SK-N-SH treated with all-trans-retinoic acid at 6 μM for 48 hours (cell line): ENCODE measurements at places on chromosomes 11 and 22.

DNA sequence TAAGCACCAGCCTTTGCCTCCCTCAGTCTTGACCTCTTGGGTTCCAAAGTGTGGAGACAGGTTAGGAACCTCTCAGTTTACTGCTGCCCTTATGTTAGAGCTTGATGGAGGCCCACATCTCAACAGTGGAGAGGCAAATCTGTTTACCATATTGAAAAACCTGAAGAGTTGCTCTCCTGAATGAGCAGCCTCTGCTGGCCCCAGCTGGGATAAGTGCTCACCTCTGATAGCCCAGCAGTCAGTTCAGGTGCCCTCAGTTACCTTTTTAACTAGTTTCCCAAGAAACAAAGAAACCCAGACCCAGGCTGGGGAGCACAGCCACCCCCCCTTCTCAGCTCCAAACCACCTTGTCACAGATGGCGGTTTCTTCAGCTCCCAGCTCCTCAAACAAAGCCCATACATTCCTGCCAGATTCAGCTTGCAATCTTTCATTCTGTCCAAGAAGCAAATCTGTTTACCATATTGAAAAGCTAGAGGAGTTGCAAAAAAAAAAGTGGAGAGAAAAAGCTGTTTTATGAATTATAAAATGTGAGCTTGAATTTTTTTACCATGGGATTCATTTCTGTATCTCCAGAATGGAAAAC, 57.2 kb downstream of the PPFIBP2 start:
- ATAC-seq = no peak

- ATAC-seq = no peak
These were observed 9.7 kb downstream of the CRYBB1 start for GRCh38 chr22:26608129-26608528.

- ATAC-seq = peak; percentile 57
These were observed 782 bp downstream of the TMEM109 start for GRCh38 chr11:60914633-60915247.

DNA sequence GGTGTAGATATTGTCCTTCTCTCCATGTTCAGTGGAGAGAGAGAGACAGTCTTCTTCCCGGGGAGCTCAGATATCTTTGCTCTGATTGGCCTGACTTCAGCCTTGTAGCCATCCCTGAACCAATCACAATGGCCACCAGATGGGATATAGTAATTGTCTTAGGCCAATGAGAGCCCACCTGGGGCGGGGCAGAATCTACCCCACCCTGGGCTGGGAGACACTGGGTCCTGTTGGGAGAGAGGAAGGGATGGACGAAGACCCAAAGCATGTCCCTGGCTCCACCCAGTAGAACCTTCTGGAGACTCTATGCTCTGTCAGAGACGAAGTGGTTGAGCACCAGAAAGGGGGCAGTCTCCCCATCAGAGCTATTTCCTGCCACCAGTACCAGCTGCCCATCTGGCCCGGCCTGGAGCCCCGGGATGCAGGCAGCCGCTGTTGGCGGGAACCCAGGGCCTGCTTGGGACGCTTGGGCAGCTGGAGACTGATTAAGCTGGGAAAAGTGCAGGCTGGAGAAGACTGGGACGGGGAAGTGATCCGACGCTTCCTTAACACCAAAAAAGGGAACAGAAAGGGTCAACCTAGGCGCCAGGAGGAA, 31.6 kb upstream of the CBX7 start:
- ATAC-seq = peak; percentile 71

- no peak for ATAC-seq
These were observed 17.6 kb downstream of the SLC5A12 start for GRCh38 chr11:26704249-26704648.

- ATAC-seq = no peak; the same call in 2 of the 3 replicates
These were observed 87.1 kb downstream of the BCR start for GRCh38 chr22:23267226-23268043.

DNA sequence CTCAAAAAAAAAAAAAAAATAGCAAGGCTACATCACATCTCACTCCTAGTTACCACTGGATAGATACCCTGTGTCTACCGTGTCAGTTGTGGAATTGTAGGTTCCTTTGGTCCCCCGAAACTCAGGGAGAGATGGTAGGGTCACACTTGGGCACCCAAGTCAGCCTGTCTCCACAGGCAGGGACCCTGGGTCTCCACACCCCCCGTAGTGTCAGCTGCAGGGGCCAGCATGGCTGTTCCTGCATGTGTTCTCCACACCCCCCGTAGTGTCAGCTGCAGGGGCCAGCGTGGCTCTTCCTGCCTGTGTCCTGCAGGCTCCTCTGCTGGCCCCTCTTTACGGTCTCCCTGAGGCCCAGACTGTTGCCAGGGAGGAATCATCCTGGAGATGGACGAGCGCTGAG, 282.1 kb downstream of the BRD1 start:
- no peak for ATAC-seq

- no peak for ATAC-seq
These were observed 686.9 kb downstream of the FAM181B start for GRCh38 chr11:82046778-82047177.

DNA sequence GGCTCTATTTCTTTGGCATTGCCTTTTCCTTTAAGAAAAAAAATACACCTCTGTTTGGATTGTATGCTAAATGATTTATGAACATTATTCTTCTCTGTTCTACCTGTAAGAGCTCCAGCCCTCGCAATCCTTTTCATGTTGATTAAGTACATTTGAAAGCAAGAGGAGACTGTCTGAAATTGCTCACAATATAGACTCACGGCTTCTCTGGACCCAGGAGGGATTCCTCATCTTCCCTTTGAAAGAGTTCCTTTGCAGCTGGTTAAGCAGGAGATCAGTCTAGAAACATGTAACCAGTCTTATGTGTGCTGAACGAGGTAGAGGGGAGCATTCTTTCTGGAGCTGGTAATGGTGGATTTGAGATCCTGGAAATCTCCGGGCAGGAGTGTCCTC, 47.4 kb downstream of the PKNOX2 start:
- no peak for ATAC-seq

DNA sequence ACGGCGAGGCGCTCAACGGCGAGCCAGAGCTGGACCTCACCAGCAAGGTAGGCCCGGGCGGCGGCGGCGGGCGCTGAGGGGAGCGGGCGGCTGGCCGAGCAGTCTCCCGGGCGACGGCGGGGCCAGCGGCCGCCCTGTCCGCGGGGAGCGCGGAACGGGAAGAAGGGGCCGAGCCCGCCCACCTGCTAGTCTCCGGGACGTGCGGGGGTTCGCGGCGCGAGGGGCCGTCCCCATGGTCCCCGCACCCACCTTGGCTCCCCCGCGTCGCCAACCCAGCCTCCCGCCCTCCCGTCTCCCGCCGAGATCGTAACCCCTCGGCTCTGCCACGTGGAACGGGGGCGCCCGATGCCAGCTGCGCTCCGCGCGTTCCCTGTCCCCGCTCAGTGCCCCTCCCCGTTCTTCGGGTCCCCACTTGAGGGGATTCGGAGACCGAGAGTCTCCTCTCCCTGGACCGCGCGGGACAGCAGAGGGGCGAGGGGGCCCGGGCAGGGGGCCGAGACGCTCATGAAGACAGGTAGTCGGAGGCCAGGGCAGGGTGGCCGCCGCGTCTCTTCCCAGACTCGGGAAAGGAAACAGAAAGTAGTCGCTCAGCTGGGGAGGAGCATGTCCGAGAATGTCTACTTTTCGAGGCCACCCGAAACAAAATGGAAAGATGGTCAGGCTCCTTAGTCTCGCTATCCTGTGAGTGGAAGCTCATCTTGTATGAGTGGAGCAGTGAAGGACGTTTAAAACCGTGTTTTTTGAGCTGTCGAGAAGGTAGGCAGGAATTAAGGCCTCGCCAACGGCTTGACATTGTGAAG, 557 bp downstream of the GTPBP1 start:
- ATAC-seq = peak; percentile 16

- no peak for ATAC-seq
These were observed 1180.8 kb downstream of the JRKL start for GRCh38 chr11:97570636-97571035.

DNA sequence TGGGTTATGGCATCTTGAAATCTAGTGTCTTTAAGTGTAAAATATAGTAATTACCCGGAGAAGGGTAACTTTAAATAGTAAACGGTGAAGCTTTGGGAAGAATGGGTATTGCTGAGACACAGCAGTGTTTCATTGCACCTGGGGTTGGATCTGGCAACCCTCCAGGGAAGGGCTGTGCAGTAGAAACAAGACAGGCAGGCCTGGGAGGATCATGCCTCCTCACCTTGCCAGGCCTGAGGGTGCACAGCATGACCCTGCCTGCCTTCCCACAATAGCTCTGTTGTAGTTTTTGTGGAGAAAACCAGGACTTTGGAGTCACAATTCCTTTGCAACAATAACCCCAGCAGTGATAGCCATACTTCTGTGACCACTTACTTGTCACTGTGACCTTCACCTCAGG, 64.6 kb upstream of the ADSL start:
- no peak for ATAC-seq

DNA sequence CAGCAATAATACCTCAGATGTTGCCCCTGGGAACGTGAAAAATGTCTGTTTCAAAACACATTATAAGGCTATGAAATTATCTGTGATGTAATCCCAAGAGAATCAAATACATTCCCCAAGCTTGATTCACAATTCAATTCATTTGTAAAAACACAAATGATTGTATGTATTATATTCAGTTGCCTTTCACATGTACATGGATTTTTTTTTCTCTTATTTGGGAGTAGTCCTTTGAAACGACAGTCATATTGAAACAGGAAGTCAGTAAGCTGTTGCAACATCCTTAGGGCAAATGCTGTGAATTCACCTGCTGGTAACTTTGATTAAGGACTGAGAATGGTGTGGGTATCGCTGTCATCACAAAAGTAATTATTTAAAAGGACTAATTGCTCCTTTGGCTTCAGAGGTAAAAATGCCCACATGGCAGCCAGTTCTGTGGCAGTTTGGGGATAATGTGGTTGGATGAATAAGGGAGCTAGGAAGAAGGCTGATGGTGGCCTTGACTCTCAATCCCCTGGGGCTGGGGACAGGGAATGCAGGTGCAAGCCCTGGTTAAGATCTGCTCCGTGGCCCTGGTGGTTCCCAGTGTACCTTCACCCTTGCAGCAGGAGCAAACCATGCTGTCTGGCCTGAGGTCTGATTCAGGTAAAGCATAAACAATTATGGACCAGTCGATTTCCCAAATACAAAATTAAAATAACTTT, 13.2 kb downstream of the EHF start:
- no peak for ATAC-seq

DNA sequence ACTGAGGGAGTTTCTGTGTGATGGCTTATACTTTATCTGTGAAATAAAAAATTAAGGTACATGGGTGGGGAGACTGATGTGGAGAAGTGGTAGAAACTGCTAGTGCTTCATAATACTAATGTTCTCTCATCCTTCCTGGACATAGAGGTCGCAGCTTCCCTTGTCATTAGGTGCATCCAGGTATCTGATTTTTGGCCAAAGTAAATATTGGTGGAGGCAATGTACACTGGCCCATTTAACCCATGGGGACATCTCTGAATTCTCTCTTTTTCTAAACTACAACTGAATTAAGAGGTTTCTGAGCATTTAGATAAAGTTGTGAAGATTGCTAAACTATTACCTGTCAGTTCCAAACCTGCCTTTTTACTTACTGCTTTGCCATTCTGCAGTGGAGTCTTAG, 140.9 kb upstream of the CHORDC1 start:
- no peak for ATAC-seq

GRCh38 chr22:42344361-42344905, 74.0 kb upstream of the TCF20 start:
- ATAC-seq = no peak

DNA sequence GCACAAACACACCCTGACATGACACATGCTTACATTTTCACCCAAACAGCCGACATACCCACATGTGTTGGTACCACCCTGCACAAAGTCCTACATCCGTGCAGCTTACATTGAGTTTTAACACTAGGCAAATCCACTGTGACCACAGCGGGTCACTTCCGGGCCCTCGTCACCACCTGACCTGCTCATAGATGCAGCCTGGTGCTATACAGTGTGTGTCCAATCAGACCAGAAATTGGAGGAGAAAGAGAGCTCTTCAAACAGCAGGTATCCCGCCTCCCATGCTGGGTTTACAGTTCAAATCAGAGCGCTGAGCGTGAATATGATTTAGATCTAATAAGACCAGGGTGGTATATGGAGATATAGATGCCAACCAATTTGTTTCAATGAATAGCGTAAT, 35.4 kb downstream of the PHF21B start:
- ATAC-seq = no peak
